Activated CD4-positive, alpha-beta memory T cell treated with anti-CD3 and anti-CD28 coated beads for 36 hours (primary cell): ENCODE measurements at places on chromosomes 16 and 17. TPM values are rescaled to one million over a fixed set of nuclear protein-coding genes. Genes with fewer than 3 reads are reported as not detected.
A peak's percentile ranks its signal among the peaks of the same experiment; 100 is the strongest.

GRCh38 chr17:75262112-75262606, 480 bp downstream of the MRPS7 start:
- peaks cover 46% of the 10 kb centered on the region for H3K4me1 ChIP-seq
- no peak for DNase-seq
- H3K27ac ChIP-seq: peak overlapping the region; percentile 96

DNA sequence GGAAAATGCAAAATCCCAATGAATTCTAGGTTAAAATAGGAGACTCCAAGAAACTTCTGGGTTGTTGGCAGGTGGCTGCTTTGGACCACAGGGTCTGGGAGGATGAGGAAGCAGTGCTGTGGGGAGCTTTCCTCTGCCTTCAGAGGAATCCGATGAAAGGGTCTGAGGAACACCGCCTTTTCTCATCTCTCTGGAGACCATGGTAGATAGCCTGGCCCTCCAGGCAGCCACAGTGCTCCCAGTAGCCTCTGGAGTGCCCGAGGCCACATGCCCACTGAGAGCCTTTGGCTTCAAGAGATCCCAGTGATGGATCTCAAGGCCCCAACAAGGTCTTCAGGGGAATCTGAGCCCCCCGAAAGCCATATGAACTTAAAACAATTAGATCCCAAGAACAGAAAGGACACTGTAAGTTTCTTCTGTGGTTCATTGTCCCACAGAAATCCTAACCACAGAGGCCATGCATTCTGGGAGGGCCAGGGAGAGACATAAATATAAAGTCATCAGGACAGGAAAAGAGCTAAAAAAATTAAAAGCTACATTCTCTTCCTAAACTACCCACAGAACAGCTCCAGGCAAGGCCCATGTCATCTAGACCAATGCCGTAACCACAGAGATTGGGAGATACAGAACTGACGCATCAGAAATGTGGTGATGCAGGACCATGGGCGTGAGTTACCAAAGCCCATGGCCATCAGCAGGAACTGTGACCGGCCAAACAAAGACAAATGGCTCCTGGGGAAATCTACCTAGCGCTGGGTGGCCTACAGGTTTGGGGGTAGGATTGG, 24.3 kb downstream of the TK2 start:
- no peaks in the 10 kb centered on the region for H3K27me3 ChIP-seq
- H3K36me3 ChIP-seq: no peaks in the 10 kb centered on the region
- DNase-seq: no peak

Gene KIF2B
- total RNA-seq: not detected

Gene KRTAP4-6
- not detected for total RNA-seq

GRCh38 chr16:70682239-70683145, 3.4 kb downstream of the MTSS2 start:
- peaks cover 2% of the 10 kb centered on the region for H3K4me1 ChIP-seq
- H3K27ac ChIP-seq: no peak overlapping the region
- H3K36me3 ChIP-seq: no peaks in the 10 kb centered on the region
- peaks cover 21% of the 10 kb centered on the region for H3K27me3 ChIP-seq
- no peak overlapping the region for H3K4me3 ChIP-seq

DNA sequence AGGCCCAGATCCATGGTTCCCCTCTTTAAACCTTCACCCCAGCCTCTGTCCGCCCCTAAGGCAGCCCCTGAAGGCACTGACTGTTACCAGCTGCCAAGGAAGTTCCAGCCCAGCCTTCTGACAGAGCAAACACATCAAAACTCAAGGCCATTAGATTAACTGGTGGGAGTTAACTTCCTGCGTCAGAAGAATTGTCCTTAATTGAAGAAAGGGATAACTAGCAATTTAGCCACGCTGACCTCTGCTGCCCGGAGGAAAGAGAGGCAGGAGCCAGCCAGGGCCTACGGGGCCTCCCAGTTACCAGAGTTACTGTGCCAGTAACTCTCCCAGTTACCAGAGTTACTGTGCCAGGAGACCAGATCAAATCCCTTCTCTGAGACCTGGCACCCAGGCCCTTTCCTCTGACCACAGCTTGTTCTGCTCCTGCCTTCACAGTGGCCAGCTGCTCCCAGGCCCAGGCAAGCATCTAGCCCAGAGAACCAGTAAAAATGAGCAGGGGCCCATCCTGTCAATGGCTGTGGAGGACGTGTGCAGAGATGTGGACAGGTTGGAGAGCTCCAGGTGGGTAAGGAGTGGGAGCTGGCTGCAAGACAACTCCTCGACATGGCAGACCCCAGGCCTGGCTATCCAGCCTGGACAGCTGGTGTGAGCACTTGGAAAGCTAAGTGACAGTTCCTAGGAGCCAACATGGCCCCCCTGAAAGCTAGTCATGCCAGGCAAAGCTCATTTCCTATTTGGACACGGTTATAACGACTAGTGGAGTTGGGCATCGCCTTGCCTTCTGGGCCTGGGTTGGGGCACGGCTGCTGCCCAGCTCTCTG, 2.8 kb upstream of the PITPNM3 start:
- H3K36me3 ChIP-seq: no peaks in the 10 kb centered on the region
- no peak overlapping the region for H3K4me3 ChIP-seq
- DNase-seq: no peak
- H3K27me3 ChIP-seq: peaks cover 47% of the 10 kb centered on the region
- peaks cover 8% of the 10 kb centered on the region for H3K4me1 ChIP-seq

GRCh38 chr16:70255574-70255973, 3.8 kb upstream of the EXOSC6 start:
- H3K27ac ChIP-seq: no peak overlapping the region
- DNase-seq: no peak
- no peak overlapping the region for H3K4me3 ChIP-seq
- H3K27me3 ChIP-seq: no peaks in the 10 kb centered on the region
- peaks cover 59% of the 10 kb centered on the region for H3K36me3 ChIP-seq
- H3K4me1 ChIP-seq: no peaks in the 10 kb centered on the region

Gene C17orf78
- not detected for total RNA-seq

GRCh38 chr16:11401161-11402050, 56.1 kb downstream of the RMI2 start:
- DNase-seq: no peak
- no peak overlapping the region for H3K4me3 ChIP-seq
- H3K4me1 ChIP-seq: no peaks in the 10 kb centered on the region
- H3K36me3 ChIP-seq: no peaks in the 10 kb centered on the region

GRCh38 chr16:3689731-3690130, 27.6 kb downstream of the TRAP1 start:
- H3K4me3 ChIP-seq: no peak overlapping the region
- no peak for DNase-seq
- no peaks in the 10 kb centered on the region for H3K27me3 ChIP-seq
- H3K36me3 ChIP-seq: peaks cover 27% of the 10 kb centered on the region

GRCh38 chr17:6021011-6021400, 49.2 kb upstream of the WSCD1 start:
- H3K27me3 ChIP-seq: peaks cover 37% of the 10 kb centered on the region
- no peaks in the 10 kb centered on the region for H3K36me3 ChIP-seq
- DNase-seq: no peak
- H3K27ac ChIP-seq: no peak overlapping the region
- no peak overlapping the region for H3K4me3 ChIP-seq
- H3K4me1 ChIP-seq: peaks cover 4% of the 10 kb centered on the region

GRCh38 chr16:52254746-52255145, 292.2 kb downstream of the TOX3 start:
- no peaks in the 10 kb centered on the region for H3K27me3 ChIP-seq
- no peaks in the 10 kb centered on the region for H3K36me3 ChIP-seq
- H3K4me3 ChIP-seq: no peak overlapping the region
- H3K27ac ChIP-seq: no peak overlapping the region

GRCh38 chr17:8300627-8301242, 5.5 kb upstream of the SLC25A35 start:
- peaks cover 9% of the 10 kb centered on the region for H3K4me1 ChIP-seq
- H3K4me3 ChIP-seq: no peak overlapping the region
- H3K27ac ChIP-seq: no peak overlapping the region
- H3K36me3 ChIP-seq: no peaks in the 10 kb centered on the region

GRCh38 chr16:17544785-17545184, 74.0 kb upstream of the XYLT1 start:
- no peak overlapping the region for H3K27ac ChIP-seq
- H3K36me3 ChIP-seq: no peaks in the 10 kb centered on the region
- no peaks in the 10 kb centered on the region for H3K4me1 ChIP-seq
- peaks cover under 1% of the 10 kb centered on the region for H3K27me3 ChIP-seq
- H3K4me3 ChIP-seq: no peak overlapping the region

DNA sequence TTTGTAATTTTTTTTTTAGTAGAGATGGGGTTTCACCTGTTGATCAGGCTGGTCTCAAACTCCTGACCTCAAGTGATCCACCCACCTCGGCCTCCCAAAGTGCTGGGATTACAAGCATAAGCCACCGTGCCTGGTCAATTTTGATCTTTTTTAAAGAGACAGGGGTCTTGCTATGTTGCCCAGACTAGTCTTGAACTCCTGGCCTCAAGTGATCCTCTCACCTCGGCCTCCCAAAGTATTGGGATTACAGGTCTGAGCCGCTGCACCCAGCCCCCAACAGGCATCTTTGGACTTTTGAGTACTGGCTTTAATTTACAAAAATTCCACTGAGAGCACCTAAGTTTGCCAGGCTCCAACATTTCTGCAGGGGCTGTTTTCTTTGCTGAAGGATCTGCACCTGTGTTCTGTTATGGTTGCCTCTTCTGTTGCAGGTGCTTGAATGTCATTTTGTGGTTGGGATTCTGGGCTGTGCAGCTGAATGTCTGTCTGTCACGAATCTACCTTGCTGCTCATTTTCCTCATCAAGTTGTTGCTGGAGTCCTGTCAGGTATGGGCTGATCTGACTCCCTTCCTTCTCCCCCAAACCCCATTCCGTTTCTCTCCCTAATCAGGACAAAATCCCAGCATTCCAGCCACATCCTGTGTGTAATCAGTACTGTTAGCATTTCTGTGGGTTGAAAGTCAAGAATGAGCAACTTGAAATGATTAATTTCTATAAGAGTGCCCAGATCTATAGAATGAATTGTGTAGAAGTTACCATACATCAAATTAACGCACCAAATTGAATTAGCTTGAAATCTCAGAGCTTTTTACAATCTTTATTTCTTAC, 8.5 kb downstream of the G6PC1 start:
- H3K27ac ChIP-seq: no peak overlapping the region
- no peak for DNase-seq
- peaks cover 9% of the 10 kb centered on the region for H3K27me3 ChIP-seq
- no peak overlapping the region for H3K4me3 ChIP-seq

Gene VTN
- not detected for total RNA-seq
